ENCODE measurements at places on chromosomes 16 and 17.

DNA sequence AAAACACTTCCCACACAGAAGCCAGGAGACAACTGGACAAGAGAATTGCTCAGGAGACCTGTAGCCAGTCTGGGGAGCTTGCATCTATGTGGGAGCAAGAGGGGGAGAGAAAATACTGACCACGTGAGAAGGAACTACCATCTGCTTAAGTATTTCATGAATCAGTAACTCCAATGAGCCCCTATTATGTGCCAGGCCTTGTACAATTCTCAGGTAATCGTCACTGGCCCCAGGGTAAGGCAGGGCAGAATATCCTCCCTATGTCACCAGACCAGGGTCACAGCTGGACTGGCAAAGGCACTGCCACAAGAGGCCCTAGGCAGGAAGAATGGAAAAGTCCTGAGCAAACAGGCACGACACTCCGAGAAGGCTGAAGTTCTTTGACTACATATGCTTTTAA, 25.9 kb downstream of the USP7 start:
- DNase-seq, result no peak

- no peak for DNase-seq
These were observed 54.2 kb downstream of the SREBF1 start for GRCh38 chr17:17782523-17783115.

GRCh38 chr16:13634959-13635358, 285.0 kb upstream of the ERCC4 start:
- no peak for DNase-seq

- no peak for DNase-seq
These were observed 77.0 kb upstream of the CCL2 start for GRCh38 chr17:34178092-34178491.

DNA sequence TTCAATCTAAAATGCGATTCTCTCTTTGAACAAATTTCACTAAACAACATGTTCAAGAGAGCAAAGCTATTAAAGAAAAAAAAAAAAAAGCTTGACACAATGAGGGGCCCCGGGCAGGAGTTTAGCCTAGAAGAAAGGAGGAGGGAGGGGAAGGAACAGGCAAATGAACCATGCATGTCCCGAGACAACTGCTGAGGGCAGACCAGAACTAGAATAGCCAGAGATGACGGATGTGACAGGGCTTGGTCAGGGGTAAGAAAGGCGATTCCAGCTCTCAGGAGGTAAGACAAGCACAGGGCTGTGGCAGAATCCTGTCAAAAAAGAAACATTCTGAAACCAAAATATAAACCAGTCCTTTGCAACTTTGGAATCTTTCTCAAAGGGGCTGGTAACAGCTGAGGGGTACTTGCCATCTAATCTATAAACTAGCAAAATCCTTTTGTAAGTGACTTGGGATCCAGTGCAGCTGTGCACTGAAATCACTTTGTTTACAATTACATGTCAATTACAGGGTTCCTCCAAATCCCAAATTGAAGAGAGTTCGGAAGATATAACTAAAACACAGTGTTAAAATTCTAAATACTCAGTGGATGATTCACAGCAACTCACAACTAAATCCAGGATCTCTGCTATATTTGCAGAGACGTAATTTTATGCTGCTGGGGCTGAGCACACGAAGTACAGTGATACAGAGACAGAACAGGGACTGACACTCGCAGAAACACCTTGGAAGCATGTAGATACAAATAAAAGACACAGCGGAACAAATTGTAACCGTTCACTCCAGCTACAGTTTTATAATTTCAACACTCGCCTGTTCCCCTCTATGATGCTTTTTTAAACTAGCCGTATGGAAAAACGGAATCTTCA, 567.4 kb upstream of the ZFHX3 start:
- DNase-seq, result no peak

GRCh38 chr17:41987642-41988041, 21.0 kb downstream of the CNP start:
- no peak for DNase-seq

DNA sequence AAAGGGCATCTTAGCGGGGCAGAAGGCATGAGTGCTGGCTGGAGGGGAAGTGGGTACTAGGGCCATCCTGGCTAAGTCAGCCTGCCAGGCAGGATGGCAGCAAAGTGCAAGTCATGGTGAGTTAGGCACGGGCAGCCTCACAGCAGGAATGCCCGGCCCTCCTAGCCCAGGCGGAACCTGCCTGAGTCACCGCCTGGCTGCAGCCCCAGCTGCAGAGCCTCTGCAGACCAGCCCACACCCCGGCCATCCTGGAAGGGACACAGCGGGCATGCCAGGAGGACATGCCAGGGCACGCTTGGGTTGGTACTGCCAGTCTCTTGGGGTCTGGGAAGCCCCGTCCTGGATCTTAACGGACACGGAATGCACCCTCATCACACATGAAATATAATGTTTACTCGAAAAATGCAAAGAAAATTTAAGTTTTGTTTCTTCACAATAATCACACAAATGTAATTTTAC, 5.0 kb upstream of the ALDH3A1 start:
- DNase-seq, result no peak

GRCh38 chr16:68345351-68345810, 34.6 kb downstream of the PRMT7 start:
- no peak for DNase-seq

- no peak for DNase-seq
These were observed 16.5 kb downstream of the HS3ST3B1 start for GRCh38 chr17:14317383-14317782.

DNA sequence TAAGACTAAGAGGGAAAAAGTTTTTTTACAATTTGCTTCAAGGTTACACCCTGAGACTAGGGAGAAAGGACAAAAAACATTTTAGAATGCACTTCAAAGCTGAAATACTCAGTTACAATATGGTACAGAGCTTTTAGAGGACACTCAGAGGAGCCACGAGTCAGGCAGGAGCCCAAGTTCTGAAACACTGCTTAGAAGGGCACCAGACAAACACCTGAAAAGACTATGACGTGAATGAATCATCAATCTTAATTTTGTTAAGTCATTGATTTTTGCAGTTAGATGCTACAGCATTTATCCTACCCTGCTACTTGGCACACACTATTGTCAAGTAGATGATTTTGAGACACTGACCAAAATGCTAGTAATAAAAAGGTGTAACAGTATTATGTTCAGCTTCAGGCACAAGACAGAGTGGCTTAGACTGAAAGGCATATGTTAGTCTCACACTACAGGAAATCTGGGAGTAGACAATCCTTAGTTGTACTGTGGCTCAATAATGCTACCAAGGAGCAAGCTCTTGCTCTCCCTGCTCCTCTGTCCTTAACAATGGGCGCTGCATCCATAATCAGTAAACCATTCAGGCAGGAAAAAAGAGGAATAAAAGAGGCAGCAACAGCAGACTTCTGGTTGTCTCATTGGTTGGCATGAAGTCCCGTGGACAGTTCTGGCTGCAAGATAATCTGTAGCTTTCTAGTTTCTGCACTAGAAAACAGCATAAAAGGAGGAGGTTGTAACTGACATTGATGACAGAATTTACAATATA, 151.8 kb downstream of the ABCA8 start:
- DNase-seq, result no peak

GRCh38 chr16:89155851-89156739, 15.5 kb upstream of the CDH15 start:
- no peak for DNase-seq

DNA sequence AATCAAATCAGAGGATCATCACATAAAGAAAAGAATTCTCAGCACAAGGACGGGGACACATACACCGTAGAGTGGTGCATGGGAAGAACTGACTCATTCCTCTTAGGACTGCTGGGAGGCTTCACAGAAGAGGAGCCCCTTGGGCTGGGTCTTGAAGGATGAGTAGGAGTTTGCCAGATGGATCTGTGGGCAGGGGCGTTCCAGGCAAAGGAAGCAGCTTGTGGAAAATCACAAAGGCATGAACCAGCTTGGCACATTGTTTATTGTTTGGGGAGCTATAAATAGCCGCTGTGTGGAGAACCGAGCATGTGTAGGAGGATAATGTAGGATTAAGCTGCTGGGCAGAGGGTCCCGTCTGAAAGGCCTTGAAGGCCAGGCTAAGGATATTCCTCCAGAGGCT, 5.1 kb upstream of the SLC16A11 start:
- no peak for DNase-seq

DNA sequence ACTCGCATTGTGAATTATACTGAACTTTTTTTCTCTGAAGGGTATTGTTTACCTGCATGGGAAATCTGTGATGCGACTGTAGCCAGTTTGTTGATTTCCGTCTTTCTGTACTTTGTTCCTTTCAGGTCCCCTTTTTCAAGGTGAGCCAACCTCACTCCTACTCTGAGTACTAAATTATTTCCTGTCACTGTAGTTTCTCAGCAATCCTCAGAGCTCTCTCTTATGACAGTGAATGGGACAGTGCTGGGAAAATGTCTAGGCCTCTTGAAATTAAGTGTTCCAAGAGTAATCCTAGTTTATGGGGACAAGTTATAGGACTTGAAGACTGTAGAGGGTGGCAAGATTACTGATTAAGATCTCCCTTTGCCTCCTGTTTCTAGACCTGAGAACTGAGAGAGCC, 167.6 kb downstream of the CNTNAP4 start:
- DNase-seq, result no peak

GRCh38 chr16:89693931-89694783, 7.3 kb downstream of the SPATA2L start:
- no peak for DNase-seq

DNA sequence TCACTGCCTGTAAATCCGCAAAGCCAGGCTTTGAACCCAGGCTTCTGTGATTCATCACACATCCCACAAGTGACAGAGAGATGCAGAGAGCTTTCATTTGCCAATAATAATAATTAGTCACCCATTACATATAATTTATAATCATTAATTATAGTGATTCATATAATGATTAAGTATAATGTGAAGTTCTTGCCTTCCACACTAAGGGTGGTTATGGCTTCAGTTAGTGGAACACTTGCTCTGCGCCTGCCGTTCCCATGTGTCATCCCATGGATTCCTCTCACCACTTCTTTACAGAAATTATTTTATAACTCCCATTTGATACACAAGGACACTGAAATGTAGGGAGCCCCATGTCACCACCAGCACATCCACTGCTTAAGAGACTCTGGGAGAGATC, 39.8 kb upstream of the XYLT1 start:
- DNase-seq, result no peak

GRCh38 chr17:1455291-1455796, 688 bp downstream of the CRK start:
- DNase-seq, result no peak

All from esophagus squamous epithelium (tissue), 5 donors.